GM04503 (cell line): ENCODE measurements at places on chromosomes 12 and 14.

- no peak for DNase-seq
Measured at GRCh38 chr14:34003082-34003668, 52.3 kb upstream of the EGLN3 start.

DNA sequence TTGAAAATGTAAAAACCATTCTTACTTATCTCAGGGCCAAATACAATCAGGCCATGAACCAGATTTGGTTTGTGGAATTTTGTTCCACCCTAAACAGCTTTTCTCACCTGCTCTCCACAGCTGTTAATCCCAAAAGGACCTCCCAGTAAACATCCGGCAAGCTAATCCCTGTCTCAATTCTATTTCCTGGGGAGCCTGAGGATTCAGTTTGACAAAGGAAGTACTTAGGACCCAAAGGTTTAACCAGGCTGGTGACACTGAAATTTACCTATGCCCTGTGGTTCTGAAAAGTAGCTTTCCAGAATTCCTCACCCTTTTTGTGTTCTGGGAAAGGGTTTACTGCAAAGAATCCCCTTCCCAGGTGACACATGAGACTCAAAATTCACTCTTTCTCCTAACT, 15.0 kb downstream of the CAPZA3 start:
- DNase-seq, result no peak

- DNase-seq, result no peak
Measured at GRCh38 chr12:28346567-28346966, 156.3 kb downstream of the CCDC91 start.

DNA sequence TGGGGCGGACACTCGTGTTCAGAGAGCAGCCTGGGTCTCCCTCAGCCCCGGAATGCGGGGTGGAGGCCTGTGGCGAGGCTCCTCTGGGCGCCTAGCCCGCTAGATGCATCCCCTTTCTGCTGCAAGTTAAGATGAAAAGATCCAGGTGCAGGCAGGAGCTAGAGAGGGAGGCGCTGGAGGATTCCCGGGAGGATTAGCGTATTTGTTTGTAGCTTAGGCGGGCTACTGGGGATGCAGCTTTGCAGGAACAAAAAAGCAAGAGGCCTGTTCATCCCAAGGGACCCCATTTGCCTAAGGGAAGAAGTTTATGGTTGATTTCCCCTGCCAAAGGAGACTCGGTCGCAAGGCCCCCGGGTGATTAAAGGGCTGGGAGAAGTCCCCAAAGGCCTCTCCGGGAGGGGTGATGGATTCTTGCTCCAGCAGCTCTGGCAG, 824 bp downstream of the CCDC177 start:
- no peak for DNase-seq

- no peak for DNase-seq
Measured at GRCh38 chr14:58813745-58814144, 176.0 kb downstream of the DACT1 start.
